WTC11 (cell line): ENCODE measurements at places on chromosomes 2 and 18. TPM values are rescaled to one million over a fixed set of nuclear protein-coding genes. Genes with fewer than 3 reads are reported as not detected.

DNA sequence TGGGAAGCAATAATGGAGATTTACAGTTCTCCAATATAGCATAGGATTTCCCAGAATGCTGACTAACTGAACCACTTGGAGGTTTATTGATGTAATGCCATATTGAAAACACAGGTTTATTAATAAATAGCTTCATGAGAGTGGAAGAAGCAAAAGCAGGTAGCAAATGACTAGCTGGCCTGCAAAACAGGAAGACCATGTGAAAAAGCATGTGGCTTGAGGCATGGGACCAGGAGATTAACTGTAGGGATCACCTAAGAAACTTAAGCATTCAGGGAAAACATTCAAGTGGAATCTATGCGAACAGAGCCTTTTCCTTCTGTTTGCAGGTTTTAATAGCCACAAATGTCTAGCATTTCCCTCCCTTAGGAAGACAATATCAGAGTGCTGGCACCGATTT, 679.7 kb downstream of the ZEB2 start:
- no peak for DNase-seq

GRCh38 chr2:36670881-36671595, 25.5 kb upstream of the VIT start:
- DNase-seq = no peak

DNA sequence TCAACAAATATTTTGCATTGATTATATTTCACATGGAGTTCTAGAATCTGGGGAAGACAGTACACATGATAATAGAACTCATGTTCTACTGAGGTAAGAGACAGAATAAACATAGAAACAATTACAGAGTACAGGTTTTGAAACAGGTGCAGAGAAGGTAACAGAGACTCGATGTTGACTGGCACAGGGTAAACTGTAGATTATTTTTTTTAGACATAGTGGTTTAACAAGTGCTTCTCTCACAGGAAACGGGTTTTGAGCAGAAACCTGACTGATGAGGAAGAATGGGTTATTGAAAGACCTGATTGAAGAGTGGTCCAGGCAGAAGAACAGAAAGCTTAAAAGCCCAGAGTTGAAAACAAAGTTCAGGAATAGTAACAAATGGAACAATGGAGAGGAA, 1002.5 kb upstream of the FAM98A start:
- DNase-seq = no peak

Gene RAB6C
- total RNA-seq = 0.07 to 0.09 TPM (median 0.07 TPM) in 3 replicates

Gene CFAP65
- 0.44 to 1.0 TPM (median 0.48 TPM) in 3 replicates for total RNA-seq

- no peak for DNase-seq
Observed at GRCh38 chr2:101821059-101821805, 123.7 kb downstream of the MAP4K4 start.

DNA sequence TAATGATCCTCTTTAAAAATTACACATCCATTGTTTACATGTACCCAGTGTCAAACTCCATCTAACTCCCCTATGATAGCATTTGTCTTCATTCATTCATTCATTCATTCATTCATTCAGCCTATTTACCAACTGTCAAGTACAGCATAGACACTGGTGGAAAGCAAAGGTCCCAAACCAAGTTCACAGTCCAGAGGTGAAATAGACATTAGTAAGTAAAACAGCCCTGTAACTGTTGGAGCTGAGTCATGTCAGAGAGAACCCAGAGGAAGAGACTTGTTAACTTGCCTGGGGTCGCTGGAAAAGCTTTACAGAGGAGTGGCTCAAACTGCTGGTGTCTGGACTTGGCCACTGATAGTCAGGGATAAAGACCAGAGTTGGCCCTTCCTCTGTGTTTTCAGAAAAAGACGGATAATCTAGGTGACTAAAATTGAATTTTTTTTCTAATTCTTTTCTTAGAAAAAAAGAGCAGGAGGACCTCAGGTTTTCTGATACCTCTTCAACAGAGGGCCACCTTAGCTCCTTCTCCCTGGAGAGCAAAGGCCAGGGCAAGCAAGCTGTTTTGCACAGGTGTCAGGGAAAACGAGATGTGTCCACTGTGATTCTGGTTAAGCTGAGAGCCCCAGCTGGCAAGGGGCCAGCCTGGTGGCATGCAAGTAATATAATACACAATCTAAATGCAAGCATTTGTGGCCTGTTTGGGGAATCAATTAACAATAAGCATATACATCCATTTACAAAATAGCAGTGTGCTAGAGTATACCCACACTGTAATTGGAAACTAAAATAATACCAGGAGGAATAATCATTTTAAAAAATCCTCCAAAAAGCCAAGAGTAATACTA, 96.7 kb upstream of the SLC14A2 start:
- DNase-seq = no peak

Gene OTOS
- total RNA-seq = not detected in 3 replicates

DNA sequence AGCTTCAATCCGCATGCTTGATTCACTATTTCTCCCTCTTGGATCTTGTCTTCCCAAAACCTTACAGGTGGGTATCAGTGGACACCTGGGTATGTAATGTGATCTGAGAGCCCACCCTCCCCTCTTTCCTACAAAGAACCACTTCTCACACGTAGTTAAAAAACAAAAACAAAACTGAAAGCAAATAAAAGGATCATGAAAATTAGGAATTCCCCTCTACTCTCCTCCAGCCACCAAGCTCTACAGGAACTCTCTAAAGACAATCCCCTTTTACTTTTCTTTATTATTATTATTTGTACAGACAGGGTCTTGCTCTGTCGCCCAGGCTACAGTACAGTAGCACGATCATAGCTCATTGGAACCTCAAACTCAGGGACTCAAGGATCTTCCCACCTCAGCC, 40.8 kb upstream of the MYO1B start:
- no peak for DNase-seq

GRCh38 chr18:35141567-35142274, 99.1 kb upstream of the ZNF397 start:
- no peak for DNase-seq

DNA sequence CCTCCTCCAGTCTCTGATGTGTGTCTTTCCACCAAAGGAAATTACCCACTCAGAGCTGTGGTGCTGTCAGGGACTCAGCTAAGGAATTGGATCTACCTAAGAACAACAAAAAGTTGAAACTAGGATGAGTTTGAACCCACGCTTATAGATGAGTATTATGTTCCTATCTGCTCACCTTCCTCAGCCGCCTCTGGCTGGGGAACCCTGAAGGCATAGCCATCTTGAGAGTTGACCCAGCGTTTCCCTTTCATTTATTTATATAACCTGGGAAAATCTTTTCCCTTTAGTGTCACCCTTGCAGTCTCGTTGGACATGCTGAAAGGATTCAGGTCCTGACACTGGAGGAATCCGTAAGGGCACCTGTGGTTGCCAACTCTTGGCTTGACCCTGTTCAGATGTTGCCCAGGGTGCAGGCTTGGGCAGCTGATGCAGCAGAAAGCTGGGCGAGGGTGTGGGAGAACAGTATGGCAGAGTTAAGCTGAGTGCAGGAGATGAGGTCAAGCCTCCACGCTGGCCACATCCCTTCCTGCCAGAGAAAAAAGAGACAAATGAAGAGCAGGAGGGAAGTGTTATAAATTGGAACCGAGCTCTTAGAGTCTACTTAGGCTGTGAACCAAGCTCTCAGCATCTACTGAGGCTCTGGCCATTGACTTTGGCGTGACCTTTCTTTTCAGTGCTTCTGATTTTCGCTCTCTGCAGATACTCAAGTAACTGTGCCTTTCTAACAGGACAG, 1.9 kb downstream of the CDH20 start:
- no peak for DNase-seq

GRCh38 chr2:379778-380177, 91.9 kb upstream of the ALKAL2 start:
- DNase-seq = no peak

- no peak for DNase-seq
Observed at GRCh38 chr18:5060543-5060942, 136.5 kb downstream of the AKAIN1 start.

GRCh38 chr2:127859712-127860085, 1.7 kb upstream of the POLR2D start:
- peak; percentile 85 for DNase-seq

DNA sequence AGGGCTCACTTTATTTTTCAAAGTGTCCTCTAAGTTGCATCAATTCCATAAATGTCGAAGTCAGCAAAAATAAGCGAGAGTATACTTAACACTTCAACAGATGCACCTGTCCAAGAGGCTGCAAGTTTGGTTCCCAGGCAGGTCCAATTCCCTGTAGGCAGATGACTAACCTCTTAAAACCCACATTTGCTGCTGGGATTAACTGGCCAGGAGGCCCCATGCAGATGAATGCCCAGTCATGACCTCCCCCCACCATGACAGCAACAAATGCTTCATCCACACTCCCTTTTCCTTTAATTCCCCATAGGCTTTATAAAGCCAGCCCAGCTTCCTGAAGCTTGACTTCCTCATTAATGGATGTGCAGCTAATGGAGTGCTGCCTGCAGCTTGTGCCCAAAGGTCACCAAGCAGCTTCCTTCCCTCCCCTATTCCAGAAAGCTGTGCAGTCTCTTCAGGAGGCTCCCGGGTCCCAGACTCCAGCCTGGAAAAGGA, 35.7 kb downstream of the REEP1 start:
- no peak for DNase-seq

DNA sequence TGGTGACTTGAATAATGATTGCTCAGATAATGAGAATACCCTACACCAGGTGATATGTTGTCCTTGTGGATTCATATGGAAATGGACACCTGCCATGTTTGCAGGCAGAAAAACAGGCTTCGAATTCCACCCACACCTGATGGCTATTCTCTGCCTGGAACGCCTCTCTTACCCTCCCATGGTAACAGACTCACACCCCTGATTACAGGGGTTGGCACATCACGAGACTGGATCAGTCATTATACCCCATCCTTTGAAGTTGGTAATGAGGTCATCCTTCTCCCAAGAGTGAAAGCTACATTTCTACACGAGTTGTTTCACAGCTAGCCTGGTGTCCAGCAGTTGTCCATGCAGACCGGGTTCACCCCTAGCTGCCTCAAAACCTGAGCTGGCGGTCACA, 71.4 kb upstream of the MBOAT2 start:
- peak; percentile 39 for DNase-seq

DNA sequence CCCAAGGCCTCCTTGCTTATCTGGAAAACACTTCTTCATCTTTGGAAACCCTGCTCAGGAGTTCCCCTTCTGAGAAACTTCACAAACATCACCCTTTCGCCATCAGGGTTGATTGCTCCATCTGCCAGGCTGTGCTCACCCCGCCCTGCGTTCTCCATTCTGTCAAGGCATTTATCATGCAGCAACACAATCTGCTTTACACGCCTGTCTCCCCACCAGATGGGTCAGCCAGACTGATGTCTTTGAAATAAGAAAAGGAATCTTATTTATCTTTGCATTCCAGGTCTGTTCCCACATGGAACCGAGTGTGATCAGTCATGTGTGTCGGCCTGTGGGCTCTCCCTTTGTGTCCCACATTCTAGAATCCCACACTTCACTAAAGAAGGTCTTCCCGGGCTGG, 110.0 kb upstream of the ARL4C start:
- no peak for DNase-seq

Gene FNDC4
- total RNA-seq = 12.5 to 14.1 TPM (median 13.0 TPM) in 3 replicates

DNA sequence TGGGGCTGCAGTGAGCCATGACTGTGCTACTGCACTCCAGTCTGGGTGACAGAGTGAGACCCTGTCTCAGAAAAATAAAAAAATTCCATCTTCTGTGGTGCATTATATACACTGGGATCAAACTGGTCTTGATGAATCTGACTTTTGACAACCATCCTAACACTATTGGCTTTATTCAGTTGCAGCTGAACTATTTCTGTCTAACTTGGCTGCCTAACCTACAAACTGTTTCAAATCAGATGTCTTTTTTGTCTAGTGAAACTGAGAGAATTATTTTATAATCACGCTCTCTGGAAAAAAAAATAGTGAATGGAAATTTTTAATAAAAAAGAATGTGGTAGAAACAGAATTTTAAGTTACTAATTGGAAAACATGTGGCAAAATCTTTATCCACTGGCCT, 15.0 kb downstream of the CTLA4 start:
- DNase-seq = no peak

DNA sequence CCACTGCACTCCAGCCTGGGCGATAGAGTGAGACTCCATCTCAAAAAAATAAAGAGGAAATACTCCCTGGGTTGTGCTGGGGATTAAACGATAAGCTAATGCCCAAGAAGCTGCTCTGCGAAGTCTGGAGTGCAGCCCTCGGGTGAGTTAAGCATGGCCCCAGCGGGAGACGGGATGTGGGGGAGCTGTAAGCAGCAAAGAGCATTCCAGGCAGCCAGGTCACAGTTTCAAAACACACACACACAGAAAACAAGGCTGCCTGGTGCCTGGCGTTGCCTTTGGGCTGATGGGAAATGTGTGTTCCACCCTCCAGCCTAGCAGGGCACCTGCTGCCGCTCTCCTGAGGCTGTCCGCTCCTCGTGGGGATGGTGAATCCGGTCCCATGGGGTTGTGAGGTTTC, 24.1 kb downstream of the ODC1 start:
- no peak for DNase-seq

DNA sequence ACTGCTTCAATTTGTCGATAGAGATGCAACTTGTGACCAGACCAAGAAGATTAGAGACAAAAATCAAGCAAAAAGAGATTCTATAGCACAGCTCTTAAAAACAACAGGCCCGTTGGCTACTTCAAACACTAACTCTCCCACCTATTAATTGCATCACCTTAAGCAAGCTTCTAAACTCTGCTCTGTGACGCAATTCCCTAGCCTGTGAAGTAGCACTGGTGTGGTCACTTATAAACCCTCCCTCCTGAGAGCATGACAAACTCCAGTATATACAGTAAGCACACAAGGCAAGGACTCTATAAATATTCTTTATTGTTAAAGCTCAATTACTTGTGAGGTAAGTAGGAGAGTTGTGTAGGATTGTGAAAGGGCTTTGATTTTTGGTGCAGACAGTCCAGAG, 72.3 kb downstream of the CMPK2 start:
- DNase-seq = no peak

Gene SOCS6
- 12.2 to 16.5 TPM (median 14.5 TPM) in 3 replicates for total RNA-seq

- DNase-seq = no peak
Observed at GRCh38 chr2:74566076-74566753, 11.7 kb downstream of the DOK1 start.

GRCh38 chr2:2271469-2271941, 59.6 kb downstream of the MYT1L start:
- DNase-seq = no peak

DNA sequence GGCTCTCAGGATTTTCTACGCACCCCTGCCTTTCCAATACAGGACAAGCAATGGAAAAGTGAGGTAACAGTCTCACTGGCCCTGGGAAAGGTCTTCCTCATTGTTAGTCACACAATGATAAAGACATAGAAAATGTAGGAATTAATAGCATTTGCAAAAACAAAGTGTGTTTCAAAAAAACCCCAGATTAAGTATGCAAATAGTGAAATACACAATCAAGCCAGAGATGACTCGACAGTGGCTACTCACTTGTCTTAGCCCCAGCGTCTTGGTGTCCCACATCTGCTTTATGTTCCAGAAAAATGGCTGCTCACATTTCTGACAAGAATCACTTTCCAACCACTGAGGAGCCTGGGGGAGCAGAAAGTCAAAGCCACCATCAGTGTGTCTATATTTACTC, 47.0 kb upstream of the AP1S3 start:
- DNase-seq = no peak

DNA sequence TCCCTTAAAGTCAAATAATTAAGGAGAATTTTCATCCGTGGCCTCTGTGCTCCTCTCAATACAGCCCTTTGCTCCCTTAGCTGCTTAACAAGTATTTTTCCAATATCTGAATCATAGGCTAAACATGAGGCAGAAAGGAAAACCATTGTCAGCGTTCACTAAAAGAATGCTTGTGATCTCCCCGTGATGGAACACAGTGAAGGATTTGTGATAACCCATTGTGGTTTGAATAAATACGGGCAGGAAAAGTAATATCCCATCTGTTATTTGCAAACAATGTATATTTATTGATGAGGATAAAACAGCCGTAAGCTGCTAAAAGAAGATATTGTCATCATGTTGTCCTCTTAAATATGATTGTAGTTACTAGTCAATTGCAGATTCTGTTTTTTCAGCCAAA, 258.1 kb downstream of the NAPG start:
- DNase-seq = no peak

GRCh38 chr2:152611458-152612231, 105.6 kb downstream of the PRPF40A start:
- no peak for DNase-seq
